ENCODE measurements at places on chromosomes 7 and 10.

GRCh38 chr10:85979598-85979997 is 387.0 kb downstream of the GRID1 start:
- DNase-seq, result no peak

DNA sequence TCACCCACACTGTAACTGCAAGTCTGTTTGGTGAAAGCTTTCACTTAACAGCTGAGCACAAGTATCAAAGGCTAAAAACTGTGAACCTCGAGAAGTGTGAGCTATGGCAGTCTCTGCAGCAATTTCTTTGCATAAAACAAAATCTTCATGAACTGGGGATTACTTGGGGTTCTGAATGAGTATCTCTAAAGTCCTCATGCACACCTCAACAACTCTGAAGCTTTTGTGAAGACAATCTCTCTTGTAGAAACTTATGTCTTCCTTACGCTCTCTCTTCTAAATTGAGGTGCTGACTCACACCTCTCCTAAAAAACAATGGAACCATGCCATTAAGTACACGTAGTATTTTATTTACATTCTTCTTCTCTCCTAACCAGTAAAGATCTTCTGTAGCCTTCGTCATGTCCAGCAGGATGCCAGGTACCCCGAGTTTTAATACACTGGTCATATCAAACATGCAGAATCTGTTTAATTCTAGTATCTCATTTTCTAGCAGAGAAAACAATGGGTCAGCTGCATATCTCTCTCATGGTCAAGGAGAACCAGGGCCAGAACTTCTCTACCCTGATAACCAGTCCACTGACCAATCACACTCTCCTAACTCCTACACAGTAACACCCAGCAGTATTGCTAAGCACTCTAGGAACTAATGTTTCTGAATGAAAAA is 76.9 kb downstream of the UBE2H start:
- DNase-seq, result no peak

DNA sequence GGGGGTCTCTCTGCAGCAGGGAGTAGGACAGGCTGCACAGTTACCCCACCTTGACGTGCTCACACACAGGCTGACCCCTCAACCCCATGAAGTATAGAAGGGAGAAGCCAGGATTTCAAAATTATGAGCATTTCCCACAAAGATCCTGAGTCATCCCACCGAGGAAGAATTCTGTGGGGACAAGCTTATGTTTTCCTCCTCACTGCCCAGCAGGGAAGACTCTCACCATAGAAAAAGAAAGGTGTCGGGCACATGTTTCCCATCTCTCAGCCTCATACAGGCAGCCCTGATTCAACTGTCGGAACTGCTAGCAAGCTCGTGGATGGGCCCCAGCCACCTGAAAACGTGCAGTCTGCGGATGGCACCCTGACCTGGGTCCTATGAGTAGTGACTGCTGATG is 499.7 kb upstream of the MKI67 start:
- DNase-seq, result no peak

- no peak for DNase-seq
Measured at GRCh38 chr7:132897093-132897687, 184.7 kb downstream of the CHCHD3 start.

DNA sequence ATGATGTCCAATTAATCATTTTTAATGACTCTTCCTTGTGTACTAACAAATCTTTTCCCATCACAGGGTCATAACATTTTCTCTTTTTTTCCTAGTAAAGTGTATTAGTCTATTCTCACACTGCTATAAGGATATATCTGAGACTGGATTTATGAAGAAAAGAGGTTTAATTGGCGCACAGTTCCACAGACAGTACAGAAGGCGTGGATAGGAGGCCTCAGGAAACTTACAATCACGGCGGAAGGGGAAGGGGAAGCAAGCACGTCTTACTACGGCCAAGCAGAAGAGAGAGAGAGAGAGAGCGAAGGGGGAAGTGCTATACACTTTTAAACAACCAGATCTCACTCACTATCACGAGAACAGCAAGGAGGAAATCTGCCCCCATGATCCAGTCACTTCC is 359.4 kb upstream of the NFE2L3 start:
- DNase-seq, result no peak

- DNase-seq, result no peak
Measured at GRCh38 chr10:98570834-98571233, 124.1 kb upstream of the HPS1 start.

DNA sequence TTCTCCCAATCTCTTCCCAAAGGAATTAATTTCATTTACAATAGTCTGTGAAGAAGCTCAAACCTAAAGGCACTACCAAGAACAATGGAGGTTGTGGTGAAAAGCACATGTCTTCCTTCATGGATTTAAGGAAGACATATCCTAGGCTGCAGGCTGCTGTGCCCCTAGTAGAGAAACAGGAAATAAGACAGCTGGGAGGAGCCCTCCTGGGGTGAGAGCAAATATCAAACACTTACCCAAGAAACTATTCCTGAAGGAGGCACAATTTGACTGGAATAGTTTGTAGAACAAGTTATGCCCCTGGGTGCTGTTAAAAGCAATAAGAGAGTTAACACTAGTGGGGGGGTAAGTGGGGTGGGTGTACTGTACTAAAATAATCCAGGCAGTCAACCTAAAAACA is 30.1 kb downstream of the PDZD8 start:
- no peak for DNase-seq

GRCh38 chr7:82818171-82818570 is 344.5 kb downstream of the PCLO start:
- DNase-seq, result no peak

GRCh38 chr10:120422457-120422856 is 34.6 kb upstream of the PLPP4 start:
- DNase-seq, result no peak

- no peak for DNase-seq
Measured at GRCh38 chr7:52017802-52018679, 701.4 kb upstream of the COBL start.

- no peak for DNase-seq
Measured at GRCh38 chr10:126075009-126075408, 178.6 kb downstream of the FANK1 start.

DNA sequence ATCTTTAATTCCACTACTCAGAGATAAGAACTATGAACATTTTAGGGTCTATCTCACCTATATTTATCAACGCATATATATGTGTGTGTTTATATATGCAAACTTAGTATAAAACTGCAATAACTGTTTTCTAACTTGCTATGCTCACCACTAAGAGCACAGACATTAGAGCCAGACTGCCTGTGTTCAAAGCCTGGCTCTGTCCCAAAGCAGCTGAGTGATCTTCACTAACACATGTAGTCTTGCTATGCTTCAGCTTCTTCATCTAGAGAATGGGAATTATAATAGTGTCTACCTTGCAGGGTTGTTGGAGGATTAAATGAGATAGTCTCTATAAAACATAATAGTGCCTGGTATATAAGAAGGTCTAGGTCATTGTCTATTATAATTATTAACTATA is 165.5 kb downstream of the MAGI2 start:
- no peak for DNase-seq

- DNase-seq, result no peak
Measured at GRCh38 chr7:35537067-35538023, 157.6 kb downstream of the HERPUD2 start.

- DNase-seq, result no peak
Measured at GRCh38 chr10:8298896-8299570, 244.5 kb downstream of the GATA3 start.

GRCh38 chr7:130641497-130641896 is 27.1 kb downstream of the COPG2 start:
- DNase-seq, result no peak

DNA sequence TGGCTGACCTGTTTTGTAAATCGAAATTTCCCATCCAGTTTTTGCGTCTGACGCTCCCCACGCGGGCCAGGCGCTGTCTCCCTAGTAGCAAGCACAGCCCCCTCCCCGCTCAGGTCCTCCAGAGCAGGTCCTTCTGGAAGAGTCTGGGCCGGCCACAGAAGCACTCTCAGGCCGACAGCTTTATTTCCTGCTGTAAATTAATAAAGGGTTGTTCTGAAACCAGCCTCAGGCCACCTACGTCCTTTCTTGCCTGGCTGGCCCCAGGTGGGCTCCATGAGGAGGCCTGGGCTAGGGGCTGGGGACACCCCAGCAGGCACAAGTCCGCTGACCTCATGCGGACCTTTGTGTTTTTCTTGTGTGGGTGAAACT is 35.2 kb downstream of the CAMK2B start:
- DNase-seq, result no peak

- DNase-seq, result no peak
Measured at GRCh38 chr10:126935263-126935946, 30.2 kb downstream of the DOCK1 start.

DNA sequence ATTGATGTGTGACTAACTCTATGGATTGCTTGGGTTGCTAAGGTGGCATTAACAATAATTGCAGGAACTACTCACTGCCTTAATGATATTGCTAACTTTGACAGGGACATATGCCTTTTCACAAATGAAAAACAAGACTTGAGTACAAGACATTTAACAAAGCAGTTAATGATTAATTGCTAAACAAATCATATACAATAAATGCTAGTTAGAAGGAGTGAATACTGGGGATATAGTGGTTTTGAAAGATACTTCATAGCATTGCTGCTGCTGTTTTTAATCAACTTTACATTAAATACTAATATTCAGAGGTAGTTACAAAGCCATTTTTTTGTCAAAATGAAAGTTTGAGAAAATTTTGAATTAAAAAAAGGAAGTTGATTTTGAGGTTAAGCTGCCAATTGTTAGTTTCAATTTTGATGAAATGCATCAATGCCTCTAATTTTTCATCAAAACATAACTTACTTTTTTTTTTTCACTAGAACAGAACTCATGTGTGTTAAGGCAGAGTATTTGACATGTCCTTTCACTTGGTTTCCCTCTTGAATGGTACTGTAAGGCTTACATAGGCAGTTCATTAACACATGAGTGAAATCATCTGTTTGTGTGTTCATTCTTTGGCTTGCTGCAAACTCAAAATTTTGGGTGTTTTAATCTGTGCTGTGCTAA is 106.2 kb upstream of the SEMA3D start:
- no peak for DNase-seq

- DNase-seq, result no peak
Measured at GRCh38 chr7:3065724-3066143, 22.1 kb upstream of the CARD11 start.

GRCh38 chr7:39623732-39624441 is 515 bp downstream of the RALA start:
- no peak for DNase-seq

GRCh38 chr10:124345521-124345920 is 73.2 kb downstream of the OAT start:
- DNase-seq, result no peak

- DNase-seq, result no peak
Measured at GRCh38 chr7:124449896-124450295, 315.7 kb downstream of the GPR37 start.

DNA sequence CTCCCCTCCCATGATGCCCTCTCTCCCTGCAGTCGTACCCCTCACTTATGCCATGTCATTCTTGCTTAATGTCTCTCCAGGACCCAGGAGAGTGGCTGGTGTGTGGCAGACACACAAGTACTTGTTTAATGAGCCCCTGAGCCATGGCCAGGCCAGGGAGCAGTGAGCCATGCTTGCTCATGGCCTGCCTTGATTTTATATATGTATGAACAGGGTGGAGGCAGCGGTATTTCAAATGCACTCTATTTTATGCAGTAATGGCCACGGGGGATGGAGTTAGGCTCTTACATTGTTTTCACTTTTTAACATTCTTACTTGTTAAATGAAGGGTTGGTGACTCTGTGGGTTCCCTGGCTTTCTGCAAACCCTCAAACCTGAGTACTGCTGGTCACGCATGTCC is 144.8 kb downstream of the FANK1 start:
- no peak for DNase-seq

GRCh38 chr10:5291501-5292195 is 73.1 kb upstream of the UCN3 start:
- DNase-seq, result peak; percentile 65

- DNase-seq, result no peak
Measured at GRCh38 chr7:32108651-32109050, 38.4 kb upstream of the PDE1C start.

GRCh38 chr10:19922236-19922963 is 106.2 kb downstream of the PLXDC2 start:
- DNase-seq, result no peak

DNA sequence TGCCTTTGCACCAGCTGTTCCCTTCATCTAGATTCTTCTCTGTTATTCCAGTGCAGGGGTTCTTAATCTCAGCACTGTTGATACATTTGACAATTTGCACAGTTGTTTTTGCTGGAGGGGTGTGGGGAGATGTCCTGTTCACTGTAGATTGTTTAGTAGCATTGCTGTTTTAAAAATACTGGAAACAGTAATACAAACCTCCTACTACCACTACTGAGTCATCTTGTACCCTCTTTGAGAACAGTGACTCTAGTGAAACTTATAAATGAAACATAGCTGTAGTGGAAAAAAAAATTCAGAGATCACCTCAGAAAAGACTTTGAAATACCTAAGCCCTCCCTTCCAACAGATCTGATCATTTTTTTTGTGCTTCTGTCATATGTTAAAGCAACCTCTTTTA is 154.8 kb upstream of the TMEM196 start:
- DNase-seq, result no peak

GRCh38 chr7:121107923-121108498 is 119.5 kb downstream of the CPED1 start:
- DNase-seq, result peak; percentile 68
